ENCODE measurements at places on chromosomes 4 and X.

GRCh38 chr4:123170843-123171242 is 225.8 kb upstream of the SPRY1 start:
- DNase-seq: no peak

- no peak for DNase-seq
These were observed 49.6 kb upstream of the ATXN3L start for GRCh38 chrX:13369256-13370030.

GRCh38 chrX:42597481-42597880 is 180.5 kb downstream of the PPP1R2C start:
- no peak for DNase-seq

GRCh38 chr4:98692411-98692810 is 34.0 kb upstream of the TSPAN5 start:
- DNase-seq: no peak

GRCh38 chr4:34108391-34108790 is 2135.9 kb downstream of the ARAP2 start:
- DNase-seq: no peak

DNA sequence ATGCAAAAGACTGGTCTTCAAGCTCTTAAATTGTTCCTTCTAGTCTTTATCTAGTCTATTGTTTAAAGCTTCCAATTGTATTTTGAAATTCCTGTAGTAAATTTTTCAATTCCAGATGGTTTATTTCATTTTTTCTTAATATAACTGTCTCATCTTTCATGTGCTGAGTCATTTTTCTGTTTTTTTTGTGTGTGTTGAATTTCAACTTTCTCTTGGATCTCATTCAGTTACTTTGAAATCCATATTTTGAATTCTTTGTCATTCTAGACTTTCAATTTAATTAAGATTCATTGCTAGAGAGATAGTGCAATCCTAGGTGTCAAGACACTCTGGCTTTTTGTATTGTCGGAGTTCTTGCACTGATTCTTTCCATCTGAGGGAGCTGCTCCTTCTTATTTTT is 128.0 kb upstream of the PRKG2 start:
- DNase-seq: no peak

DNA sequence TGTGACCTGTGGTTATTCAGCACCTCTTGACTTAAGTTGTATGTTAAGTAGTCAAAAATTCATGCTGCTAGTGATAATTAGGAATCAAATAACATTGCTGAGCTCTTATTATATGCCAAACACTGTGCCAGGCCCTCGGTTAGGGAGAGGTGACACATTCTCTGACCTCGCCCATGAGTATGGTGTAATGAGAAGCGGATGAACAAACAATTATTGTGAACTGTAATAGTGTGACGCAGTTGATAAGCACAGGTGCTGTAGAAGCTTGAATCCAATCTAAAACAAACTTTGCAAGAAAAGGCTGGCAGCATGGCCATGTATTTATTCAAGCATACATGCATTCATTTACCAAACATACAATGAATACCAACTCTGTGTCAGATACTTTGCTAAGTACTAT is 303.5 kb upstream of the HS3ST1 start:
- DNase-seq: no peak

DNA sequence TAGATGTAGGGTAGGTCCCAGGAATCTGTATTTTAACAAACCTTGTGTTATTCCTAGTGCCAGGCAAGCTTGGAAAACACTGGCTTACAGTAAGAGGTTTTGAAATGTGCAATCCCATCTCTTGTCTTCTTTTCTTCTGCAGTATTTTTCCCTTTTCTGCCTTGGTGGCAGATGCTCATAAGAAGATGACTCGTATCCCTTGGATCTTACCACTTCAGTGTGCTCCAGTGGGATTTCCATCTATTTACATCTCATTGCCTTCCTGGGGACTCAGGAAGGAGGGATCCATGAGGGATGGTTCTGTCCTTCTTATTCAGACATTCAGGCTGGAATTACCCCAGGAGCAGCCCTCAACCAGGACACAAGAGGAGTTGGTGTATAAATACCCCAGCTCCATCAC is 136.6 kb downstream of the NHS start:
- no peak for DNase-seq

DNA sequence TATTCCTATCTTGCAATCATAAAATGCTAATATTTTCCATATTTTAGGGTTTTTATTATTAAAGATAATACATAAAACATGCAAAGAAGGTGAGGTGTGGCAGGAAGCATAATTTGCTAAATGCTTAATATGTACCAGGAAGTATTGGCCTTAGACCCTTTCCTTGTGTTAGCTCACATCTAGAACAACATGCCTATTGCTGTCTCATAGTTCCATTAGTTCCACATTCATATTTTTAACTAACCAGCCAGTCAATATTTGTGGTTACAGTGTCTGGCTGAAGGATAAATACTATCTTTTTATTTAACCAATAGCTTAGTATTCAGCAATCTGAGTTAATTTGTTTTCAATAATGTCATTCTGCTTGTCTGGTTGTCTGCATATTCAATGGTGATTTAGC is 432.6 kb downstream of the INPP4B start:
- DNase-seq: no peak

DNA sequence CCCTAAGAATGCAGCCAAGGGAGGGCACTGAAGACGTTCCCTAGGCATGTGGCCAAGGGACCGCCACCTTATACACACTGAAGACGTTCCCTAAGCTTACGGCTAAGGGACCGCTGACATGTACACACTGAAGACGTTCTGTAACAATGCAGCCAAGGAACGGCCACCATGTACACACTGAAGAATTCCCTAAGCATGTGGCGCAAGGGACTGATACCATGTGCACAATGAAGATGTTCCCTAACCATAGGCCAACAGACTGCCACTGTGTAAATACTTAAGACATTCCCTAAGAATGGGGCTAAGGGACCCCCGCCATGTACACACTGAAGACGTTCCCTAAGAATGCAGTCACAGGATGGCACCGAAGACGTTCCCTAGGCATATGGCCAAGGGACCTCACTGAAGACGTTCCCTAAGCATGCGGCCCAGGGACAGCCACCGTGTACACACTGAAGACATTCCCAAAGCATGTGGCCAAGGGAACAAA is 36.1 kb downstream of the DHRSX start:
- DNase-seq: no peak

- no peak for DNase-seq
These were observed 204.9 kb downstream of the GBA3 start for GRCh38 chr4:22897520-22898108.

- DNase-seq: no peak
These were observed 467.0 kb downstream of the PCDH18 start for GRCh38 chr4:137065311-137065710.

GRCh38 chr4:183831026-183831446 is 74.1 kb upstream of the STOX2 start:
- no peak for DNase-seq

DNA sequence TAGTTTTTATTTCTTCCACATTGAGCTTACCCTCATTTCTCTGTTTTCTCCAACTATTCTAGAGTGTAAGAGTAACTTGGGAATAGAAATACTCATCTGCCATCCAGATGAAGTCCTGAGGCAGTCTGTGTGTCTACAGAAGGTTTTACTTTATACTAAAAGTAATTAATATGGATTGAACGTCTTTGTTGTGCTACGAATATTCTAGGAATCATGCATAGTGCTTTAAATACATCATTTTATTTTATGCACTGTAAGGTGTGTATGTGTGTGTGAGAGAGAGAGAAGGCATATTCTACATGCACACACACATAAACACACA is 305.7 kb downstream of the INPP4B start:
- DNase-seq: no peak

GRCh38 chrX:40240844-40241243 is 143.1 kb upstream of the BCOR start:
- no peak for DNase-seq

- DNase-seq: peak; percentile 90
These were observed at the start of gene PCDH18 for GRCh38 chr4:137531986-137532868. TSS of gene PCDH18 (minus strand) at chr4:137532494. CDS start at chr4:137532088, 406 bp downstream.

- DNase-seq: no peak
These were observed 94.5 kb upstream of the DHRSX start for GRCh38 chrX:2595258-2595657.

GRCh38 chr4:121693450-121693849 is 3.3 kb downstream of the ANXA5 start:
- DNase-seq: no peak

GRCh38 chr4:57190601-57191481 is 80.7 kb upstream of the IGFBP7 start:
- no peak for DNase-seq

DNA sequence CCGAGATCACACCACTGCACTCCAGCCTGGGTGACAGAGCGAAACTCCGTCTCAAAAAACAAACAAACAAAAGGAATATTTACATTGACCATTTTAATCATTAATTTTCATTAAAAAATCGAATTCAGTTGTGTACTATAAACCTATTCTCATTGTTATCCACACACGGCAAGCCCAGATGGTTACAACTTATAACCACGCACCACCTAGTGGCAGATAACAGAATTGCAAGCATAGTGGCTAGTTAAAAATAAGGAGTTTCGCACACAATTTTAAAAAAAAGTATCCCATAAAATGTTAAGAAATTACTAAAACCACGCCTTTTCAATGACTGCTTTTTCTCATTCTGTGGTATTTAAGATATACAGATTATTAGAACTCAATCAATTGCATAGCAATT is 25.4 kb downstream of the MBNL3 start:
- no peak for DNase-seq

DNA sequence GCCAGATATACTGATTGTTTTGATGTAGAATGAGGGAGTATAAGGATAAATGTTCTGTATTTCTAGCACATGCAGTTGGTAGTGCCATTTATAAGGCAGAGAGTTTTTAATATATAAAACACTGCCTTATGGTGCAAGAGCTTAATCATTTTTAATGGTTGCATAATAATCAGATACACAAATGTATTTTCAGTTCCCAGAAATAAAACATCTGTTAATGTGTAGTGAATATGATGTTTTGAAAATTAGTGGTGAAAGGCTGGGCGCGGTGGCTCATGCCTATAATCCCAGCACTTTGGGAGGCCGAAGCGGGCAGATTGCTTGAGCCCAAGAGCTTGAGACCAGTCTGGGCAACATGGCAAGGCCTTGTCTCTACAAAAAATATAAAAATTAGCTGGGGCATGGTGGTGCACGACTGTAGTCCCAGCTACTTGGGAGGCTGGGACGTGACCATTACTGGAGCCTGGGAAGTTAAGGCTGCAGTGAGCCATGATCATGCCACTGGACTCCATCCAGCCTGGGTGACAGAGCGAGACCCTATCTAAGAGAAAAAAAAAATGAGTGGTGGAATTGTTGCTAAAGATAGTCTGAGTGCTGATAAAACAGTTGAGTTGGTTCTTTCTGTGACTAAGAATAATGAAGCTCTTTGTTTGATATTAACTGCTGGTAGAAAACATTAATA is 29.3 kb downstream of the CLCN3 start:
- no peak for DNase-seq

DNA sequence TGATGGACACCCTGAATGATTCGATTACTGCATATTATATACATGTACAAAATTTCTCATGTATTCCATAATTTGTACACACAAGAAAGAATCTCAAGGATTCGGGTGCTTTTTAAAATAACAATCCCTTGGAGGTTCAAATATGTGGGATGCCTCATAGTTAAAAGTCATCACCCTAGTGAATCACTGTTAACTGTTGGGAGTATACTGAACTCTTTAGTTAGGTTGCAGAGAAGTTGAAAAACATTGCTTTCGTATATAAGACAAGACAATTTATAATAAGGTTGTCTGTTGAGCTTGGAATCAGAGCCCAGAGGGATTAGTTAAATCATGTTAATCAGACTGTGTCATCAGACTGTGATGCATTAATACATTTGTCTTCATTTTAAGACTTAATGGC is 15.6 kb downstream of the DCK start:
- no peak for DNase-seq

GRCh38 chrX:154477891-154478477 is 1.1 kb downstream of the LAGE3 start:
- no peak for DNase-seq

DNA sequence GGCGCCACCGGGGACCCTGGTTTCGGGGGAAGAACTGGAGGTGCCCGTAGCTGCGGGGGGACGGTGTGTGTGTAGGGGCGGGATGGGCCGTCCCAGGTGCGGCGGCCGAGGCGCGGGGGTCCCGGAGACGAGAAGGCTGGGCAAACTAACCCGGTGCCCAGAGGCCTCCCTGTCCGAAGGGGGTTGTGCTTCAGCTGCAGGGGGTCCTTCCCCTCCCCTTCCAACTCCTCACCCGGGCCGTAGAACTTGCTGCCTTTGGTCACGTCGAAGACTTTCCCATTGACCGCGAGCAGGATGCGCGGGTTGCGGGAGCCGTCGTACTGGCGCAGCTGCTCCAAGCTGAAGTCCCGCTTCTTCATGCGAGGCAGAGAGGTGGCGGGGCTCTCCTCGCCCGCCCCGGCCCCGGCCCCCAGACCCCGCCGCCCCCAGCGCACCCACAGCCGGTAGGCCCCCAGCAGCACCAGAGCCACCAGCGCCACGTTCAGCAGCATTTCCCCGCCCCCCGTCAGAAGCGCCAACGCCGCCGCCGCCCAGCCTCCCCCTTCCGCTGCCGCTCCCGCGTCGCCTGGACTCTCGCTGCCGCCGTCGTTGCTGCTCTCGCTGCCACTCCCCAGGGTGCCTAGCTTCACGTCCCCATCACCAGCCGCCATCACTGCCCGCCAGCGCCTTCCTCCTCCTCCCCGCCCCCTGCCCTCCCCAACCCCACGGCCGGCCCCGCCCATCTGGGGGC is at the start of gene PGRMC2:
TSS of gene PGRMC2 (minus strand) at position 673 of the 730 bp plus-strand sequence. CDS start at position 650, 23 bp downstream.
- no peak for DNase-seq

GRCh38 chr4:186144946-186145569 is 40.6 kb downstream of the FAM149A start:
- DNase-seq: no peak

DNA sequence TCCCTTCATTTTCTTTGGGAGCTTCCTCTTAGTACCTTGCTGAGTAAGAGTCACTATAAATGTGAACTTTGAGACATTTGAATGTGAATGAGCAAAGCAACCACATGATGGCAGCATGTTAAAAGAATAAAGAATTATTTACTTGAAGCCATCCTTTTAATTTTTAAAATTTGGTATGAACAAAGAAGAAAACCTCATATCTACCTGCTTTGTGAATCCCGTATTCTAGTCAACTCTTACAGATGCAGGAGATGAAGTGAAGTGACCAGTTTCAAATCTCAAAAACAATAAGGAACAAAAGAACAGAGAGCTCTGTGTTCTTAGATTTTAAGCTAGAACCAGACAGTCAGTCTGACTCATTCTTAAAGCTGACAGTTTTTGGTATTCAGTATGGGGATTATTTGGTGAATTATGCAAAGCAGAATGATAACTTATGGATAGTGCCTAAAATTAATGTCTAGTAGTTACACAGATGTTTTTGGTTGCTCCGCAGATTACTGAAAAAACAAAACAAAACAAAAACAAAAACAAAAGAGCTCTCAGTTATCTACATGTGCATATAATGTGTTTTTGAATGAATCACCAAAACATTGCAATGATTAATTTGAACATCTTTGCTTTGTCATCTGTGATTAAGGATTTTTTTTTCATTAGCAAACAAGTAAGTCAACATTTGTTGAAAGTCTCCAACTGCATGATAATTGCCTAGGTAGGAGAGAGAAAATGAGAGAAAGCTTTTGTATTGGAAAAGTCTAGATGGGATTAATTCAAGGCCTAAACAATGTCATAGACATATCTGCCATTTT is 48.2 kb upstream of the H2AZ1 start:
- DNase-seq: no peak

All from cardiac septum (tissue), 1 donor.